ENCODE measurements at places on chromosomes 5 and 9.

DNA sequence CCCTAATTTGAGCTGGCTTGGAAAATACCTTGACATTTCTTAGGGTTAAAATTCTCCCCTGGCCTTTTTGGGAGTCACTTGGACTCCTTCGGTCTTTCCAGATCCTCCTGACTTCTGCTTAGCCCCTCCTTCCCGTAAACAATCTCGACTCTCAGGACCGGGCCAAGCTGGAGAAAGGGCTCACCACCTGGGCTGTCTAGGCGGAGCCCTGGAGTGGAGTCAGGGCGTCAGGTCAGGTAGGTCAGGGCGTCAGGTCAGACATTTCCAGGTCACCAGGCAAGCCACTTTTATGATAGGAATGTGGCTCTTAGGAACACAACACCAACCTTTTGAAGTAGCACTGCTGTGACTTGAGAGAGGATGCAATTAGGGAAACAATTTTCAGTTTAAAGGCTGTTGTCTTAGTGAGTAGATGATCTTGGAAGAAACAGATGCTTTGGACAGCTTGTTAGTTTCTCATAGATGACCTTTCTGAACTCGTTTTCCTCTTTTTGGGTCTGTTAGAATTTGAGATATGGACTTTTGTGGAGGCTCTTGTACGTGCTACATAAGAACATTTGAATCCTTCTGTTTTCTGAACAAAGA, 12.8 kb downstream of the OSTF1 start:
- no peak for DNase-seq
- H3K4me3 ChIP-seq = no peak overlapping the region
- no peaks in the 10 kb centered on the region for H3K36me3 ChIP-seq
- H3K27me3 ChIP-seq = no peaks in the 10 kb centered on the region
- peaks cover 27% of the 10 kb centered on the region for H3K4me1 ChIP-seq
- H3K27ac ChIP-seq = peak overlapping the region; percentile 8

GRCh38 chr5:89583534-89583933, 700.5 kb upstream of the MEF2C start:
- no peak overlapping the region for H3K27ac ChIP-seq
- H3K4me1 ChIP-seq = no peaks in the 10 kb centered on the region
- no peaks in the 10 kb centered on the region for H3K36me3 ChIP-seq
- no peak overlapping the region for H3K4me3 ChIP-seq
- H3K27me3 ChIP-seq = no peaks in the 10 kb centered on the region

GRCh38 chr9:130185490-130186031, 13.4 kb downstream of the NCS1 start:
- no peaks in the 10 kb centered on the region for H3K36me3 ChIP-seq
- H3K4me1 ChIP-seq = peaks cover 11% of the 10 kb centered on the region
- no peak for DNase-seq
- no peak overlapping the region for H3K4me3 ChIP-seq
- no peaks in the 10 kb centered on the region for H3K27me3 ChIP-seq

- H3K4me1 ChIP-seq = no peaks in the 10 kb centered on the region
- no peaks in the 10 kb centered on the region for H3K36me3 ChIP-seq
- DNase-seq = no peak
- no peaks in the 10 kb centered on the region for H3K27me3 ChIP-seq
- no peak overlapping the region for H3K27ac ChIP-seq
Measured at GRCh38 chr5:37814699-37815098, 25.1 kb downstream of the GDNF start.

DNA sequence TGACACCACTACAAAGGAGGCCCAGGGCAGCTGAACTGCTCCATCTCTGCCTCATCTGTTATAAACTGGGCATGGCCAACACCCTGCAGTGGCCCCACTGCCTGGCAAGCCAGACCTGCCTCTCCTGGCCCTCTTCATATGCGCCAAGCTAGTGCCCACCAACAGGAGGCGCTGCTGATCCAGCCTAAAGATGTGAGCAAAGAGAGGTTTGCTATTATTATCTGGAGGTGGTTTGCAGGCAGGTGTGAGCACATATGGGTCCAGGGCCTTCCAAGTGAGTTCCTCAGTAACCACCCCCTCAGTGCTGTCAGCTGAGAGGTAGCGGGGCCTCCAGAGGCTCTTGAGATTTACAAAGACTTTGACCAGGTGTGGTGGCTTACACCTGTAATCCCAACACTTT, 232.2 kb downstream of the SYK start:
- DNase-seq = no peak
- H3K4me1 ChIP-seq = peaks cover 15% of the 10 kb centered on the region
- H3K27me3 ChIP-seq = no peaks in the 10 kb centered on the region
- no peak overlapping the region for H3K27ac ChIP-seq
- H3K36me3 ChIP-seq = no peaks in the 10 kb centered on the region

DNA sequence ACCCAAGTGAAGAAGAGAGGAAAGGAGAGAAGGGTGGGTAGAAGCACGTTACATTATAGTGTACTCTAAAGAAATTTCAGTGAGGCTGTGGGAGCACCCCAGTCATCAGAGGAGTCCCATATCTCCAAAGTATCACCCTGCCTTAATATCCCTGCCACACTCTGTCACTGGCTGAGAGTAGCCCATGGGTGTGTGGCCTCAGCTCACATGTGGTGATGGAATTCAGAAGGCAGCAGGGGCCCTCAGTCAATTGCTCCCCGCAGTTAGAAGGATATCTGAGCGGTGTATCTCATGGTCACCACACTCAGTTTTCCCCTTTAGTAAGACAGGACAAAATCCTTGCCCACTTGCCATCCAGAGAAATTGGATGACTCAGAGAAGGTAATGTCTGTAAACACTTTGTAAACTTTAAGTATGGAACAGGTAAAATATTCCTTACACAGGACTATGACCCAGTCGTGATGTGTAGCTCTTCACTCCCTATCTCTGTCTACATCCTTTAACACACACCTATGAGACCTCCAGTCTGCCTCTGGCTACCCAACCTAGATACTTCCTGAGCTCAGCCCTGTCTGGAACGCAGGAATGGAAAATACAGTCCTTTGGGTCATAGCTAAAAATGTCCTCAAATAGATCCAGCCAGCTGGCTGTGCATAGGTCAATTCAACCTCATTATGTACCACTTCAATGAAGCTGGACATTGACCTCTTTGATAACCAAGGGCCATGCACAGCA, 24.3 kb upstream of the PLIN2 start:
- DNase-seq = no peak
- H3K27me3 ChIP-seq = no peaks in the 10 kb centered on the region
- H3K4me1 ChIP-seq = peaks cover 38% of the 10 kb centered on the region
- peak overlapping the region; percentile 81 for H3K27ac ChIP-seq
- H3K36me3 ChIP-seq = no peaks in the 10 kb centered on the region
- no peak overlapping the region for H3K4me3 ChIP-seq

GRCh38 chr5:150650021-150651006, 9.9 kb downstream of the SYNPO start:
- H3K36me3 ChIP-seq = no peaks in the 10 kb centered on the region
- no peak overlapping the region for H3K4me3 ChIP-seq
- no peaks in the 10 kb centered on the region for H3K27me3 ChIP-seq
- H3K27ac ChIP-seq = no peak overlapping the region
- DNase-seq = no peak

- no peak for DNase-seq
- H3K27me3 ChIP-seq = no peaks in the 10 kb centered on the region
- H3K36me3 ChIP-seq = no peaks in the 10 kb centered on the region
- H3K4me1 ChIP-seq = peaks cover 13% of the 10 kb centered on the region
- no peak overlapping the region for H3K4me3 ChIP-seq
Measured at GRCh38 chr9:132673355-132673754, 3.1 kb downstream of the GTF3C4 start.

GRCh38 chr5:102853680-102854079, 98.6 kb downstream of the PAM start:
- H3K36me3 ChIP-seq = no peaks in the 10 kb centered on the region
- H3K4me1 ChIP-seq = no peaks in the 10 kb centered on the region
- DNase-seq = no peak
- H3K27me3 ChIP-seq = no peaks in the 10 kb centered on the region
- H3K4me3 ChIP-seq = no peak overlapping the region
- H3K27ac ChIP-seq = no peak overlapping the region

Measured in testis (tissue), 5 donors.